SHP77 treated with DMSO at 0.1 percent for 48 hours (cell line): ENCODE measurements at places on chromosomes 3 and 15.
A peak's percentile ranks its signal among the peaks of the same experiment; 100 is the strongest.

DNA sequence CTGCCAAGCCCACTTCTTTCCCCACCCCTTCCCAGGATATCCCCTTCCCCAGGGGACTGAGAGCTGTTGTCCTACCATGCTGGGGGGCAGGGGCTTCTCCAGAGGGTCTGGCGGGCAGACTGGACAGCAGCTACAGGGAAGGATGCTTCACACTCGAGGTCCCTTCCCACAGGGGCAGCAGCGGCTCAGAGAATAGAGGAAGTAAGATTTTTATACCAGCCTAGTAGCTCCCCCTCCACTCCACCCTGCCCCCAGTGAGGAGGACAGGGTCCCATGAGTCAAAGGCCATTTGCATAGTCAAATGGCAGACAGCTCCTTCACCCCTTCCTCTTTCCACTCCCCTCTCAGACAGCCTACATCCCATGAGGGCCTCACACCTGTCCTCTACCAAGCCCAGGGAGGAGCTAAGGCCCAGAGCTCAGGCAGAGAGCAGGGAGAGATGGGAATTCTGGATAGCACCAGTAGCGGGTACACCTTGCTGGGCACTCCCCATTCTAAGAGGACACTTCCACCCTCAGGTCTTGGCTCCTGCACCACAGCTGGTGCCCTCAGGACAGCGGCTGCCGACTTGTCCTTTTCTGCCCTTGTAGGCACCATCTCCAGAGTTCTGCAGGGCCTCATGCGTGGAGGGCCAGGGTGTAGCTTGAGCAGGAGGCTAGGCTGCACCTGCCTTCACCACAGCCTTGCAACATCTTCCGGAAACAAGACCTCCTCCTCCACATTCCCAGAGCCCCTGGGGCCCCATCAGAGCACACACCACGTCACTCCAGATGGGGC, at the start of gene TLR9:
Gene TLR9, minus strand, starts transcription at position 194 of the 777 bp plus-strand sequence. Its CDS starts 116 bp downstream, at position 78.
- DNase-seq, result no peak

DNA sequence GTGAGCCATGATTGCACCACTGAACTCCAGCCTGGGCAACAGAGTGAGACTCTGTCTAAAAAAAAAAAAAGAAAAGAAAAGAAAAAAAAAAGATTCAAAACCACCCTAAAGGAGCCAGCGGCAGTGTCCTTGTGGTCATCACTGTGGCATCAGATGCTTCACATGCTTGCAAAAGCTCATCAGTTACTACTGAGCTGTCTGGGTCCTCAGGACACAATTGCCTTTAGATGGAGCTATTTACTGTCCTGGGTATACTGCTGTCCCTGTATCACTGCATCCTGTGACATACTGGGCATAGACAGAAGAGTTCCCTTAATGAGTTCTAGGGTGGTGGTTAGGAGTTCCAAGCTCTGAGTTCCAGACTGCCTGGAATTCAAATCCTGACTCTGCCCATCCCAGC, 85.8 kb downstream of the LINGO1 start:
- DNase-seq, result no peak

- DNase-seq, result no peak
Measured at GRCh38 chr3:196554205-196554604, 14.1 kb downstream of the WDR53 start.

DNA sequence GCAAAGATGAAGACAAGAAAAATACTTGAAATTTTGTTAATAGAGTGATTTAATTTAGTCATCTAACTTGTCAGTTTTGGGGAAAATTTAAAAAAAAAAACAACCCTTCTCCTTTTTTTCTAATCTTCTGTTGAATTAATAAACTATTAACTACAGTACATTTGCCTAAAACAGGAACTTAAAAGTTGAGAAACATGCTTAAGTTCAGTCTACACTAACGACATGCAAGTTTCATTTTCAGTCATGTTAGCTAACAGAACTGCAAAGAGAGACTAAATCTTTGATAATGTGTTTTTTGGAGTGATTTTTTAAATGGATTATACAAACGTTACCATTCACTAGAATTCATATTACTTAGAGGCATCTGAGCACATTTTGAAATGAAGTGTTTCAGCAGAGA, 71.9 kb upstream of the MBNL1 start:
- DNase-seq, result no peak

GRCh38 chr3:32303977-32304881, 65.7 kb downstream of the CMTM8 start:
- DNase-seq, result peak; percentile 91

GRCh38 chr3:134294302-134295280, 43.9 kb upstream of the RYK start:
- DNase-seq, result no peak

- DNase-seq, result no peak
Measured at GRCh38 chr3:79203144-79203519, 564.7 kb downstream of the ROBO1 start.
